ENCODE measurements at places on chromosomes 7 and 10. TPM values are rescaled to one million over a fixed set of nuclear protein-coding genes. Genes with fewer than 3 reads are reported as not detected.

VGF gene
- total RNA-seq: 15.4 TPM

- no peak for DNase-seq
Measured at GRCh38 chr10:59245686-59246085, 69.2 kb downstream of the PHYHIPL start.

- no peak for DNase-seq
Measured at GRCh38 chr10:26544932-26545331, 106.8 kb downstream of the APBB1IP start.

DNA sequence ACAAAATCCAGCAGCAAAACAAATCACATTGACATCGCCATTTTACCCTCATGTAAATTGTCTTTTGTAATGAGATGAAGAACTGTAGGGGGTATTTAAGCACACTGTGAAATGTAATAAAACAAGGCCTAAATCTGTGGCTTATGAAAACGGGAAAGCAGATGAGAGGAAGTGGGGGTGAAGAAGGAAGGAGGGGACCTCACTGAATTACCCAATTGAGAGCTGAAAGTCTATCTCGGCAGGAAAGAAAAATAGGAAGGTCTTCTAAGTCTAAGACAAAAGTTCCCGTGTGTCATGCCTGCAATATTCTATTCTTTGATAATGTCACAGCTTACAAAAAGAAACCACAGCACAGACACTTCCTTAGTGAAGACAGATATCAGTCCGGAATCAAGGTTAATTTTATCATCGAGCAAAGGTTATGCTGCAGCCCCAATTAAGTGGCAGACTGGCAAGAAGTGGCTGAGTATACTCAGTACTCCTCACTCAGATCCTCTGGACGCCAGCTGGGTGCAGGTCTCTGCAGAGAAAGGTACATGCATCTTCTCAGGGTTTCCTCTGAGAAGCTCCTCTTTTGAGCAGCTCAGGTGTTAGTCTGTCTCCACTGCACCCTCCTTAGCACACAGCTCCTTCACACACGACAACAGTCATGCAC lies 239.7 kb downstream of the FANK1 start:
- no peak for DNase-seq

DNA sequence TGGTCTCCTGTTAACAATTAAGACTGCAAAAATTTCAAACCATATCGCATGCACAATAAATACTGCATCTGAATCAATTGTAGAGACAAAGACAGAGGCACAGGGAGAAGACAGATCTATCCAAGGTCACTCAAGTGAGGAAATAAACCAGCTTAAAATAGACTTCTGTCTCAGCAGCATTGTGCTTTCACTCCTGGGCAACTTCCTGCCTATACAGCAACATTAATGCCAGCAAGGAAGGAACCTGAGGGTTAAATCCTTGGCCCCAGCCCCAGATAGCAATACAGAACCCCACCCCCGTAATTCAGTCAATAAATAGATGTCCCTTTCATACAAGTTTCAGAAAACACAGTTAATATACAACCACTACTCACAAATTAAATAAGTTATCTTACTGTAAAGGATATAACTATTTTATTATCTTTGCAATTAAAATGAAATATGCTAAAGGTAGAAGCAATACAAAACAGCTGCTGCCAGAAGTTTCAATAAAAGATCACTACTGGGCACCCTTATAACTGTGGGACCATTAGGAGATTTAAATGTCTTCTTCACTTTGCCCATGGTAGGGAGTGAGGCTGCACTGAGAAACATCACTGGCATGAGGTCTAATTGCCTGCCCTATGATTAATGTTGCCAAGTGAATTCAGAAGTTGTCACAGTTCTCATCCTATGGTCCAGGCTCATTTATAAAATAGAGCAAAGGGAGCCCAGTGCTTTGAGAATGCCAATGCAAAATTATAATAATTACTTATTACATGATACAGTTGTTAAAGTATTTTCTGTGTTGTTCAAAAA lies 49.4 kb downstream of the CAV1 start:
- no peak for DNase-seq

GRCh38 chr7:159144758-159145489 lies at the start of gene VIPR2:
Gene VIPR2 (minus strand): TSS chr7:159144867. CDS start chr7:159144771, 96 bp downstream.
- DNase-seq: no peak

PPIF gene
- total RNA-seq: 84.5 TPM

HOXA7 gene
- total RNA-seq: 4.1 TPM

GRCh38 chr7:132002343-132002968 lies 446.0 kb upstream of the PODXL start:
- no peak for DNase-seq

SPDYE5 gene
- total RNA-seq: not detected

UTF1 gene
- total RNA-seq: not detected

HTR5A gene
- not detected for total RNA-seq

- peak; percentile 40 for DNase-seq
Measured at GRCh38 chr10:52004342-52004949, 305.1 kb upstream of the CSTF2T start.

NSMCE4A gene
- 76.5 TPM for total RNA-seq

RSBN1L gene
- total RNA-seq: 10.0 TPM

DNA sequence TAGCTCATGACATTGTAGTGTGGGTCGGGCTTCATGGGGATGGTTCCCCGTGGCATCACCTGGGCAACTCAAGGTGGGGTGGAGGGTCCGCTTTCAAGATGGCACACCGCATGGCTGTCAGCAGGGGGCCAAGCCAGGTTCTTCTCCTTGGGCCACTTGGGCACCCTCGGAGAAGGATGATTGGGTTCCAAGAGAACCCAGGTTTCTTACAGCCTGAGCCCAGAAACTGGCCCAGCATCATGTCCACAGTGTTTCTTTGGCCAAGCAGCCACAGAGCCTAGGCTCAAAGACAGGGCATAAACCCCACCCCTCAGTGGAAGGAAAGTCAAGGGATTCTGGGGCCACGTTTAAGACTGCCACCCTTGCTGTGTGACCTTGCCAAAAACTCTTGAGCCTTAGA lies 110.6 kb downstream of the PTPN20 start:
- no peak for DNase-seq

DNA sequence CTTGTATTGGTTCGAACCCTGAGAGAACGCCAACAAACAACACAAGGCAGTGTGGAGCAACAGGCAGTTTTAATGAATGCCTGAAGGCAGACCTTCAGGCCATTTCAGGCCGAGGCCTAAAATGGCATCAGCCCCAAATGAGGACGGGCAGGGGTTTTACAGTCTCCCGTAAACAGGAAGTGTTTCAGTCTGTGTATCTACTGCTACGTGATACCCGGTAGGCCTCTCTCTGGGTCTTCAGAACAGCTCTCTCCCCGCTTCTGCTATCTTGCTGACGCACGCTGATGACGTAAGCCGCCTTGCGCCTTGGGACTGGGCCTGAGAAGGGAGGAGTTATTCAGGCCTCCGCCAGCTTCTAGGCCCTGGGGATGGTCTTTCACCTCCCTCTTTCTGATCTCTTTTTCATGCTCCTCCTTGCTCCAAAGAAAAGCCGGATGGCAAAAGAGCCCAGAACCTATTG lies 67.7 kb downstream of the ST8SIA6 start:
- no peak for DNase-seq

CTNNA3 gene
- 0.23 TPM for total RNA-seq

DNA sequence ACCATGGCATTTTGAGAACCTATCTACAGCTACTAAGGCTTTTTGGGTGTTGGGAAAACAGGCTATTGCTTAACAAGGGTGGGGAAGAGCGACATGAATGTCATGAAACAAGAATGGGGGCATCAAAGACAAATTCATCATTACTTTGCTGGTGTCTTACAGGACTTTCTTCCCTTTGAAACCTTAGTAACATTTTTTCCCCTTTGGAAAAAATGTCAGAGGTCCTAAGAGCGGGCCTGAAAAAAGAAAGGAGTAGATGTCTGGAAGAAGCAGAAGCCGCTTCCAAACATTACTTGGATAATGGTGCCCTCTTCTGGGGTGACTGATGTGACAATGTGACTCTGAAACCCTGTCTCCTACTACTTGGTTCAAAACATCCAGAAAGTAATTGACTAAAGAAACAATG lies 3.8 kb upstream of the DDX50 start:
- DNase-seq: peak; percentile 78

WDR86 gene
- not detected for total RNA-seq

DNA sequence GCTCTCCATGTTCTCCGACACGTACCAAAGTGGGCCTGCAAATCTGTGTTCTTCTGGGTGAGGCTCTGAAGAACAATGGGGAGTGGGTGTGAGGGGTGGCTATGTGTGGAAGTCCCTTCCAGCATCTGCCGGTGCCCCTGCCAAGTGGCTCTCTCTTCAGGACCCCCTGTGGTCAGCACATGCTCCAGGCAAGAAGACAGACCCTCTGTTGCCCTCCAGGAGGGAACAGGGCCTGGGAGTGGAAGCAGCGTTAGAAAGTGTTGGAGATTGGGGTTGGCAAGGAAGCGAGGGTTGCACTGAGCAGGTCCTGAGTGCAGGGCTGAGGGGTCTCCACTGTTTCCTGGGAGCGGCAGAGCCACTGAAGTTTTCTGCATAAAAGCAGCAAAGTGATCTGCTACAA lies 60.5 kb downstream of the EMX2 start:
- no peak for DNase-seq

GRCh38 chr7:72217151-72217550 lies 195.0 kb downstream of the CALN1 start:
- no peak for DNase-seq

DNA sequence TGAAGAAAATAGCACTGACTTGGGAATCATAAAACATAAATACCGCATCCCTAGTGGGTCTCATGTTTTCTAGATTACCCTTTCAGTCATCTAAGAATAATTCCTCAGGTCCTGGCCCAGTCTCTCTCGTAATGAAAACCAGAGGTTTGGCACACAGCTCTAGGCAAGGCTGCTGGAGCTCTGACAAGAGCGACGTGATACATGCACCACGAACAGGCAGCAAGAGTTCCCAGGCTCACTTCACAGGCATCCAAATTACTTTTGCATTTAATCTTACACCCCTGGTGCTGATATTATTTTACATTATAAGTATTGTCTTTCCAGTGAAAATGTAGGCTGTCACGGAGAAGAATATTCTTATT lies 105.2 kb downstream of the THSD7A start:
- no peak for DNase-seq

DNA sequence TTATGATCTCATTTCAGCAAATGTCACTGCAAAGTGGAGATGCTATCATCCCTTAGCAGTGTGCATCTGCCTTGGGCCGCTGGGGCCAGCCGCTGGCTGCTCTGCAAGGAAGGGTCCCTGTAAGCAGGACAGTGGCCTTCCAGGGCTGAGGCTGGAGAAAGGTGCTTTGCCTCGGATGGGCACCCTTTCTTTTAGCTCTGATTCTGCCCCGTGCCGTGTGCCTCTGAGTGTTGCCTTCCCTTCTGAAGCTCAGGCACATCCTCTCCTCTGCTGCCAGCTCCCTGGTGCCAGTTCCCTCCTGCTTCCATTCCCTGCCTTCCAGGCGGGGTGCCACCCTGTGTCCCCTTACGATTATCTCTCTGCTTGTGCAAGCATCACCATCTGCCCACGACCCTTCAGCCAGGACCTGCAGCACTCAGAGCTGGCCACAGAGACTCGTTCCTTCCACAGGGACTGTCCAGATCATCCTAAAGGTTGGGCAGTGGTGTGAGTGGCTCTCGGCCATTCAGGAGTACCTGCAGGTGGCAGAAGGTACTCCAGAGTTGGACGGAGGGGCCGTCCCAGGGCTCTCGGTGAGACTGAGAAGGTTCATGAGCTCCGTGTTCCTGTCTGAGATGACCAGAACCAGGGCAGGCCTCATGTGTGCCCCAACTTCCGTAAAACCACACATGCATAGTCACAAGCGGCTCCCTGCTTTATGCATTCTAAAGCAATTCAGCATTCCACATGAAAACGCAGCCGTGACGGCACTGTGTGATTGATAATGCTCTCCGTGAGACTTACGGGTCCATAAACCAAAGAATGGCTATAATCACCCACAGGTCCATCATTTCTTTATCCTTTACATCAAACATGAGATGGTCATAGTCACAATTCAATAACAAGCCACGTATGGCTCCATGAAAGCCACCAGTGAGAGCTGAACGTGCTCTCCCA lies 371.4 kb downstream of the DNAJB6 start:
- DNase-seq: no peak

SLC26A5 gene
- total RNA-seq: not detected

- DNase-seq: peak; percentile 62
Measured at GRCh38 chr7:10412422-10413019, 561.2 kb upstream of the PHF14 start.

GRCh38 chr7:107977048-107977447 lies 25.9 kb downstream of the LAMB1 start:
- no peak for DNase-seq

PAX4 gene
- not detected for total RNA-seq

DYNC1I1 gene
- total RNA-seq: not detected

- DNase-seq: no peak
Measured at GRCh38 chr7:139330333-139331030, 10.7 kb upstream of the FMC1 start.

PRR15 gene
- not detected for total RNA-seq

GRCh38 chr10:71087622-71088021 lies 124.7 kb upstream of the UNC5B start:
- no peak for DNase-seq

CDH23 gene
- under 0.01 TPM for total RNA-seq

- DNase-seq: no peak
Measured at GRCh38 chr7:69465262-69465661, 133.0 kb upstream of the AUTS2 start.

DNA sequence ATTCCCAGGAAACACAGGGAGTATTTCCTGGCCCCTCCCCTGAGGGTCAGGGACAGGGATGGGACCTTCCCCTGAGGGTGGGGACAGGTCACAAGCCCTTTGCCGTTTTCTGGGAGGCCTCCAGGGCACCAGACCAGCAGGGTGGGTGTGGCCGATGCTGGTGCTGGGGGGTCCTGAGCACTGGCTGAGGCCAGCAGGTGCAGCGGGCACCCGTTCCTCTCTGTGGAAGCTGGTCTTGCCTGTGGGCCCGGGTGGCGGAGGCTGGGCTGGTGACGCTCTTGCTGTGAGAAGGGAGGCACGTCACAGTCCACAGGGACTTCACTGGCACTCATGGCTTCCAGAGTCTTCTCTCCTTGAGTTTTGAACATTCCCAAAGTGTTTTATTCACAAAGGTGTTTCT lies 44.2 kb upstream of the CFAP46 start:
- DNase-seq: no peak

DNA sequence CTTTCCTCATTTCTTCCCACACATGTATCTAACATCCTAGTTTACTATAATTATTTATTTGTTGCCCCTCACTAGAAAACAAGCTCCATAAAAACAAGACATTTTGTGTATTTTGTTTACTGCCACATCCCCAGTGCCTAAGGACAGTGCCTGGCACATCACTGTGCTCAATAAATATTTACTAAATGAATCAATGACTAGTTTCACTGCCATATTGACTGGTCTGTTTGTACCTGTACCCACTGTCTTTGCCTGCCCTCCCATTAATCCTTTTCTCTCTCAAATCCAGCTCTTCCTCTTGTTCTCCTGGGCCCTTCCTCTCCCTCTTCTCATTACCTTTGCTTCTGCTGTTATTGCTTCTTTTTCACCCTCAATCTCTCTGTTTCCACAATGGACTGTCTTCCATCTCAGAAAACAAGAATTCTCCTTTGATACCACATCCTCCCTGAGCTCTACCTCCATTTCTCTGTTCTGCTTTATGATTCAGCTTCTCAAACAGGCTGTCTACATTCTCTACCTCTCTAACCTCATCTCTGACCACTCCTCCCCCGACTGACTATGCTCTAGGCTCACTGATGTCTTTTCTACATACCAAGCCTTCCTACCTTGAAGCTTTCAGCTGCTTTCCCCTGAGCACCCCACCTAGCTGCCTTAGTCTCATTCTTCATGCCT lies 8.3 kb upstream of the FAM133B start:
- DNase-seq: no peak
